T1000 (cell line): ENCODE measurements at places on chromosomes 3 and 15.
A peak's percentile ranks its signal among the peaks of the same experiment; 100 is the strongest.

DNA sequence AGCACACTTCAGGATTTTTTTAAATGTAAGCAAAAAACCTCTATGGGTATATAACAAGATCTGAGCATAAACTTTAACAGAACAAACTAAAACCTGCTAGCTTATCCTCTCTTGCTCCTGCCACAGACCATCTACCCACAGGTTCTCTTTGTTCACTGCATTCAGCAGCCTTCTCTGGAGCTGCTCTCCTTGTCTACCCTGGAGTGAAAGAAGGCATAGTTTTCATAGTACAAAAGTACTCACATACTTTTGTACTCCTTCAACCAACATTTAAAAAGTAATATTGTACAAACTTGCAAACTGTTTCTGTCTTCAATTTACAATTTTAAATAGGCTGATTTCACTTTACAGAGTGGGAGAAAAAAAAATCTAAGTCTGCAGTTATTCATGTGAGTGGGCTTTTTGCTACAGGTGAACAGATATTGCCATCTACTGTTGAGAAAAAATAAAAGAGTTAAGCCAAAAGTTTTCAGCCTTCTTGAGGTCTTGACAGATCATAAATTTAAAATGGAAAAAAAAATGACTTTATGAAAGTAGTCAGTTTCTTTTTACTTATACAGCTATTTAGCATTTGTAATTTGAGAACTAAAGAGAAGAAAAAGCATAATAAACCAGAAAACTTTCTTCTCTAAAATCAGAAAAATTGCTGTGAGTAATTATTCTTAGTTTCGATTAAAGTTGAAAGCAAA lies 20.4 kb downstream of the TERC start:
- no peak for DNase-seq

DNA sequence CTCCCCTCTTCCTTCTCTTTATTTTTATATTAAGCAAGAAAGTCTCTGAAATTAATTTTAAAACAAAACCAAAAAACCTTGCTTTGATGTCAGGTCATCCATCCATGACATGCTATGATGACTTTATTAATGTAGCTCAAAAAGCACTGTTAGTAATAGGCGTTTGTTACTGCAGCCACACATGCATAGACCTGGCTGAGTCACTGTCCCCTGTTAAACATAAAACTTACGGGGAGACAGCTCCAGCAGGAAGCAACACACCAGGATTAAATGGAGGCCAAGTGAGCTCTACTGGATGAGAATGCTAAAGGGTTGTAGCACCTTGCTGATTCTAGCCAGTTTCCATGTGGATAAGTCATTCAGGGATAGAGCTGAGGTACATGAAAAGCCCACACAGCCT lies 661.1 kb downstream of the MAGI1 start:
- DNase-seq = no peak

GRCh38 chr3:42492508-42493080 lies 9.8 kb upstream of the VIPR1 start:
- no peak for DNase-seq

- DNase-seq = no peak
These were observed 19.8 kb downstream of the TUBGCP4 start for GRCh38 chr15:43390723-43391122.

DNA sequence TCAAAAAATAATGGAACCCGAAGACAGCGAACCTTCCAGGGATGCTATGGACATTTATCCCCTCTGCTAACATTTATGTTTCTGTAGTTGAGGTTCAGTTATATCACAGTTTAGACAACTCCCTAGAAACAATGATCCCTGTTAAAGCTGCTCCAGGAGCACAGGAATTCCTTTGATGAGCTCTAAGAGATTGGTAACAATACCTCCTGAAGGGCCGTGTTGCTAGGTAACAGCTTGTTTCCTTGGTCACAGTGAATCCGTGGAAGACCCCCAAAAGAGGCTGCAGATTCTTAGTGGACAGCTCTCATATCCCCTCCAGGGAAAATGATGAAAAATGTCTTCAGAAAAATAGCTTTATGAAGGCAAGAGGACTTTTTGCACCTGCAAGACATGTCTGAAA lies 160.2 kb downstream of the SERPINI1 start:
- no peak for DNase-seq

DNA sequence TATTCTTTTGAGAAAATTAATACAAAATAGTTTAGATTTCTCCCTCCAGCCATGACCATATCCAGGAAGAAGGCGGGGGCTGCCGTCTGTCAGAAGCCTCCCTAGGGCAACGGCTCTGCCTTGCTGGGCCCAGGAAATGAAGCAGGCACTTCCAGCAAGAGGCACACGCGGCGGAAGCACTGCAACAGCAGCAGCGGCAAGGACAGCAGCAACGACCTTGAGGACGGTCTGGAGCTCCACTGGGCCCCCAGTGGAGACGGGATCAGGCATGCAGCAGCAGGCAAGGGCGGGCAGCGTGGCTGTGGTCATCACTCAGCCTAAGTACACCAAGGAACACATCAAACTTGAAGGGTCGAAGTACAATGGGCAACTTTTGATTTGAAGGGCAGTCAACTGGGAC lies 61.3 kb upstream of the EPHA6 start:
- DNase-seq = no peak

- DNase-seq = no peak
These were observed 34.9 kb downstream of the ABHD2 start for GRCh38 chr15:89123181-89123525.

- no peak for DNase-seq
These were observed 76.8 kb downstream of the ZPLD1 start for GRCh38 chr3:102511639-102512038.

DNA sequence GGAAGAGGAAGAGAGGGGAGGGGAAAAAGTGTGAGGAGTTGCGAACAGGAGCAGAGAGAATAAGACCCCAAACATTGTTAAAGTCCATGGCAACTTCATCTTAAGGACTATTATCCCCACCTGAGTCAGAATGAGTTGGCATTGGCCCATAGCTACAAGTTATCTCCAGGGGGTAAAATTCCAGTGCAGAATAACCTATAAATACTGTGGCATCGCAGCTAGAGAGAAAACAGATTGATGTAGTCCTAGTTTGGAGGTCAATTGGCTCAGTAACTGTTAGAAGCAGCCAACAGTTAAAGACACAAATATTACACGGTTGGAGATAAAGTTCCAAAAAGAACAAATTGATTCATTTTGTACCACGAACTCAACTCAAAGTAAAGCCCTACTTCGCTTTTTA lies 313.9 kb upstream of the CCDC54 start:
- peak; percentile 40 for DNase-seq

DNA sequence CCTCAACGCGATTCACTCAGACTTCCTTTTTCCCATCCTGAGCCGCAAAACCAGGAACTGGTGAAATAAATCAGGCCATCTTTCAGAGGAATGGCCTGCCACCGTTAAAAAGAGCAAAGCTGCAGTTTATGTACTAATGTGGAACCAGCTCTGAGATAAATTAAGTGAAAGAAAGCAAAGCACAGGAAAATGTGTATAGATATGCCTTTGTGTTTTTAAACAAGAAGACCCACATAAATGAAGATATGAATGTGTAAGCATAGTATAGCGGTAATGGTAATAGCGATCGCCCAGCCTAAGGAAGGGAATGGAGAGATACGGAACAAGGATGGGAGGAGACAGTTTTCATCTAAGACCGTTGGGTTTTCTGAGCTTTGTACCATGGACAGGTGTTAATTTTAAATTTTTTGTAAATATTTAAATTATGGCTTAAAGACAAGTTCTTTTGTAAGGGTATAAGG lies 30.8 kb upstream of the RPN1 start:
- DNase-seq = no peak

DNA sequence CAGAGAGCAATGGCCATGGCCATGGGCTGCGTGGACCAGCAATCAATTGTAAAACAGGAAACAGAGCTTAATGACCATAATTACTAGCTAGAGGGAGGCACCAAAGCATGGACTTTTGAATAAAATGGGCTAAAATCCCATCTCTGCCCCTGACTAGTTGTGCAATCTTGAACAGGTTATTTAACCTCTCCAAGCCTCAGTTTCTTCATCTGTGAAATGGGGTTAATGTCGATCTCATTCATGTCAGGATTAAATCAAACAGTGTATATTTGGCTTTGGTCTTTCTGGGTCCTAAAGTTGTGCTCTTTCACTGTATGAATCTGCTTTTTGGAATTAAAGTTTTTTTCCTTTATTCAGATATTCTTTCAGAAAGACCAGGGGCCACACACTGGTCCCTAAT lies 36.1 kb downstream of the ABTB1 start:
- no peak for DNase-seq

- DNase-seq = peak; percentile 35
These were observed 69.3 kb downstream of the NTRK3 start for GRCh38 chr15:88187195-88187594.

- no peak for DNase-seq
These were observed at the start of gene OR5AC2 for GRCh38 chr3:98086873-98087272. TSS of gene OR5AC2 (plus strand) at chr3:98087173. CDS start at chr3:98087173, 0 bp downstream.

DNA sequence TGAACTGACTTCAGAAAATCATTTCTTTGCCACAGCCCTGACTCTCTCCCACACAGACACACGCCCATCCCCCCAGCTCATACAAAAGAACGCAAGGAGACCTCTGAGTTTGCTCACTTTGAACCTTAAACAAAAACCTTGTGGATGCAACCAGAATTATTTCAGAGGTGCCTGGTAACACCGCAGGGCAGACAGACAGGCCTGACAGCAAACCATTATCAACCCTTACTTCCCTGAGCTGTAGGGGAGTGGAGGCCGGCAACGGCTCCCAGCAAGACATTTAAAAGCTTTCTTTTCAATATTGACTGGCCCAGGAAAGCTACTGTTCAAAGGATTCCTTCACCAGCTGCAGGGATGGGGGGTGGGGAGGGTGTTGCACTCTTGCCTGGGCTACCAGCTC lies 2.0 kb upstream of the EFCC1 start:
- no peak for DNase-seq

DNA sequence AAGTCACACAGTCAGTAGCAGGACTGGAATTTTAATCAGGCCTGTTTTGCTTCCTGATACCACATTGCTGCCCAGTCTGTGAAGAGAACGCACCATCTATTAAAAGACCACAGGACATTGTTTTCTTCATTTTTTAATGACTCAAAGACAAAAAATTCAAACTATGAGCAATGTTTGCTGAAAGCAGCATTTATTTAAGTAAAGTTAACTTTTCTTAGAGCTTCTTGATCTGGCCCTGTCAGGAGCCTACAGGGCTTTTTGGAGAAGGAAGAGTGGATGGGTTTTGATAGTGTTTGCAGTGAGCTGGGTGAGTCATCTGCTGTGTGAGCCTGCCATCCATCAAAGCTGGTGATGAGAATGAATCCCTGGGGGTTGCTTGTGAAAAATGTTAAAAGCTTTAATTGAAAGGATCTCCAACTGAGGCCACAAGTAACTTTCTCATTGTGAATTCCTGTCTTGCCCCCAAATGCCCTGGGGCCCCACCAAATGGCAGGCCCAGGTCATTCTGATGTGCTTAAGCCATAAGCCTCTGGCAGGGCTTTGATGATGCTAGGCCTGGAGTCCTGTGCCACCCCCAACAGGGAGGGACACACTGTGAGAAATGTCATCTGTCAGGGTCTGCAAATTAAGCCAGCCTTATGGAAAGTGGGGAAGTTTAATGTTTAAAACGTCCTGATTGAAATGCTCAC lies 136.2 kb upstream of the PFN2 start:
- peak; percentile 82 for DNase-seq

DNA sequence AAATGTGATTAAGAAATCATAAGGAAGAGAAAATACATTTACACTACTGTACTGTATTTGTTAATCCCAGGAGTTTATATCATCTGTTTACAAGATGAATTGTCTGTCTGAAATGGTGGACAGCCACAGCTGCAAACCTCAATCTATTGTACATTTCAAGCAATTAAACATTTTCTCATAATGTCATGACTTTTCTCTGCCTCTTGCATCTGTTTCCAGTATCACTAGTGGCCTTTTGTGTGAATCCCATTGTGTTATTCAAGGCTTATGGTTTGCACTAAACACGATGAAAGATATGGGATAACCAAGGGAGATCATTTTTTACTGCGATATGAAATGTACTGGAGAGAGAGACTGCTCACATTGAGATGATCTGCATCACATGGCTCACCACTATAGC lies 200.2 kb upstream of the LRRN1 start:
- no peak for DNase-seq

GRCh38 chr3:38805765-38806386 lies 10.1 kb downstream of the SCN10A start:
- peak; percentile 43 for DNase-seq

GRCh38 chr3:197854596-197855343 lies 63.7 kb downstream of the LRCH3 start:
- DNase-seq = no peak

DNA sequence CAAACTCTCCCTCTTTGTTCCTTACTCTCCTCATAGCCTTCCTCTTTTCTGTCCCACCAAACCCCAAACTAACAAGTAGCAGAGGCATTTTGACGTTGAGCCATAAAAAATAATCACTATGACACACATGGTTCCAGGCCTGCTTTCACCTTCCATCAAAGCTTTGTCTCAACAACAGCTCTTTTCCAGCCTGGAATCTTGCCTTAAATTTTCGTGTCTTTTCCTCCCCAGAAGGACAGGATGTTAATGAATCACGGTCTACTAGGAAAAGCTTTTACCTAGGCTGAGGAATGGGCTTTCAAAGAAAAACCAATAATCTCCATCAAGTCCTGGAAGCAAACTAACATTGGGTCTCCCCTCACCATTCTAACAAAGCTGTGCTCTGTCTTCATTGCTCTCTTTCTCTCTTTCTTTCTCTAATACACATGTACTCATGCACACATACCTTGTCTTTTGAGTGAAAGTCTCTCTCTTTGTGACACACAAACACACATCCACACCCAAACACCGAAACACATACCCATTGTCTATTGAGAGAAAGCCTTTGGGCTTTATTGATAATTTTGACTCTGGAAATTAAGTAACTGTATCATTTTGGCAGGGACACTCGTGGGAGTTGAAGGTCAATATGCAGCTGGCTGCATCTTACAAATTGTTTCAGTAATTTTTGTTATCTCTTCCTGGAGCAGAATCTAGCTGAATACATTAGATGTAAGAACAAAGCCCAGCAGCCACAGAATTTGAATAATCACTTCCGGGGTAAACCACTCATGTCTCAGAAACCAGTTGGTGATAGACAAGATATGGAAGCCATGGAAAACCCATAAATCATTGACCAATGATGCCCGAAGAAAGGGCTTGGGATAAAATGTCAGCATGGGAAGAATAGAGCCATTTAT lies 107.4 kb upstream of the SLC4A7 start:
- DNase-seq = no peak

DNA sequence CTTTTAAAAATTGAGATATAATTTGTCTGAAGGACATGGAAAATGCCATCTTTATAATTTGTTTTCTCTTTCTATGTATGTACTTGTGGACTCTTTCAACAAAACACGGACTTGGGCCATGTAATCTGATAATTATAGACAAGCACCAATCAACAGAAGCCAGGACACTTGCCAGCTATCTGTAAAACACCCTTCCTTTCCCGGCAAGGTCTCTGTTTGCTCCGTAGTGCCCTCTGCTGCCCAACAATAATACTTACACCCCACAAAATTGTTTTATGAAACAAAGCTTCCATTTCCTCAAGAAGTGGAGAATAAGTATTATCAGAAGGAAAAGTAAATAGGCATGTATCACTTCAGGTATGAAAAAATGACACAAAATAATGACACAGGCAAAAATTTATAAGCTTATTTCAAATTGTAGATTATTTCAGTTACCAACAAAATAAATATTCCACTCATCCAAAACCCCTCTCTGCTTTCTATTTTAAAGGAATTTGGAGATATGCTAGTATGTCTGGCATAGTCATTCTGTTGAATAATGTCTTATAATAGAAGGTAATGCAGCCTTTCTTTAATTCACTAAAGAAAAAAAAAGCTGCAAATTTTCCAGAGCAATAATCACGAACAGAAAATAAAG lies 32.8 kb downstream of the MYH15 start:
- DNase-seq = peak; percentile 32

GRCh38 chr3:161142486-161142885 lies 37.3 kb upstream of the B3GALNT1 start:
- DNase-seq = no peak
